Activated CD4-positive, alpha-beta T cell treated with anti-CD3 and anti-CD28 coated beads, Interleukin-2, Interleukin-6, amounts not matched to agents 100 ng/mL and 50 ng/mL, durations not matched to agents 16 hours and 8 hours (primary cell): ENCODE measurements at places on chromosomes 12 and 14.

- no peak for DNase-seq
Observed at GRCh38 chr14:55122440-55122986, 6.5 kb upstream of the LGALS3 start.

DNA sequence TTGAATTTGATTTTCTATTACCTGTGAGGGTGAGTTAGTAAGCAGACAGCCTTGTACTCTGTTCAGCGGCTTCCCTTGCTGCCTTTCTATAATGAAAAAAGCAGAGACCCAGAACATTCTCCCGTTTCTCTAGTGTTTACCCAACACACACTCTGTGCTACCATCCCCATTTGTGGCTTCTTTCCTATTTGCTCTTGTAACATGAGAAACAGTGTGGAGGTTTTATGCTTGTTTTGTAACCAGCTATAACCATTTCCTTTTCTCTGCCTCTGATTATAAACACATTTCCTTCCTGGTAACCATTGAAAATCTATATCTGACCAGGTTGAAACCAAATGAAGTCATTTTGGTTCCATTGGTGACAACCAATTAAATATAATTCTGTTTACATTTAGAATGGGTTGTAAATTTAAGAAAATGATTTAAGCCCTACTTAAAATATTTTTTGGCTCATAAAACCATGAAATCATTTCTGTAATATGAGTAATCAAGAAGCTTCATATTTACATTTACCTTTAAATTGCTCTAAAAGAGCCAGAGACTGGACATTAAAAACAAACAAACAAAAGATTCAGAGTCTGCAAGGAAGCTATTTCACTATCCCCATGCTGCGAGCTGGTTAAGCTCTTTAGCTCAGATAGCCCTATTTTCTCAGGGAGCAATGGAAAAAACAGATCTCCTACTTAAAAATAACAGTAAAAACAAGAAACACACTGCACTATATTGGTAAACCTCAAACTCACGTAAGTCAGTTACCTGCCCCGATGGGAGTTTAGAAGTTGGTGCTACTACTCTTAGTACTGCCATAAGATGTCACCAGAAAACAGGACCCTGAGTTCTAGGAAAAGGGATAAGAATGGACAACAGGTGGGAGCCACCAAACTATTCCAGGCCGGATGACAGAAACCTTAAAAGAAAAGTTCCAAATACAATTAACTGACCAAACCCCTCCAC, 206.5 kb upstream of the EEA1 start:
- DNase-seq: peak; percentile 14

DNA sequence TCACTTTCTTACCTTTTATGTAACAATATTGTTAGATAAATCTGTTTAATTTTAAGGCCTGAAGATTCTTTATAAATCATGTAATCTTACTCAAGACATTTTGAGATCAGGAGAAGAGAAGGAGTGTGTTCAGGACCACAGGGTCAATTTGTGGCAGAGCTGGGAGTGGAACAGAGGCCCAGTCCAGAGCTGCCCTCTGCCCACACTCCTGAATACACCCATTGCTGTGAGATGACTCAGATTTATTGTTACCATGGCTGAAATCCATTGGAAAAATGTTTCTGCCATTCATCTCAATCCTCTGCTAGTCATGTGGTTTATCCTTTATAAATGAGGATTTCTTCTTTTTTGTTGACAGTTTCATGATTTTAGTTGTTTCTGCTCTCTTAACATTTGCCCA, 100.5 kb upstream of the STXBP6 start:
- DNase-seq: no peak

DNA sequence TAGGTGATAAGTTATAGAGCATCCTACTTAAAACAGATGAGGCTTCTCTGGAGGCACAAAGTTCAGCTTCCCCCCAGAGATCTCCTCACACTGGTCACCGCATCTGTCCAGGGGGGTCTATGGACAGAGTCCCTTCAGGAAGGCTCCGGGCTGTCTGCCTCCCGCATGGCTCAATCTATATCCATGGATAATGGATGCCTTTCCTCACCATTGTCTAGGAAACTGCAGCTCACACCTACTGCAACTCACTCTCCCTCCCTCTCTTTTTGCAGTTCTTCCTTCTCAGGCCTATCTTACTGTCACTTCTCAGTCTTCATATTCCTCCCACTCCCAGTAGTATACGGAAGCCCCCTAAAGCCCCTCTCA, 100.6 kb upstream of the BCL2L14 start:
- no peak for DNase-seq

DNA sequence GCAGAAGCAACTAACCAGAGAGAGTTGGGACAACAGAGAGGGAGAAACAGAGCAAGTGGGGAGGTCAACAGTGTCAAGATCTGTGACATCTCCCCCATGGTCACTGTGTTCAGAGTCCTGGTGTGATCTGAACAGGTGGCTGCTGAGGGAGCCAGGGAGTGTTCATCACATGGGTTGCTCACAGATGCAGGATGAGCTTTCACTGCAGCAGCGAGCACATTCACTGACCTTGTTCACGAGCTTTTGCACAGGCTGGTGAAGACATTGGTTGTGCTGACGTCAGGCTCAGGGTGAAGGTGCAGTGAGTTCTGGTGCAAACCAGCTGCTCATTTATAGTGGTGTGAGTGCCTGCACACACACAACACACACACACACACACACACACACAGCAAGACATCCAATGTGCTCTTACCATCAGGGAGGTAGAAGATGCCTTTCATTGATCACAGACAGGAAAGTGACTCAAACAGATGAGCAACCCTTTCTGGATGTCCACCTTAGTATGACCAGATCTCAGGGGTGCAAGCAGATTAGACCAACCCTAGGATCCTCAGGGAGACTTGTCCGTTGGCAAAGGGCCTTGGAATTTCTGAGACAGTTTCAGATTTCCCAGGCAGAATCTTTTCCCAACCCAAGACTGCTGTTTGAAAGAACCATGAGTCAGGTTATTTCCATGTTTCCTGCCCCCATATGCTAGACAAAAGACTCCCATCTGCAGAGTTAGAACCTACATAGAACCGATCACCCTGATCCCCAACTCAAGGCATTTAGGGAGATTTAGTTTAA, 44.3 kb upstream of the OR10AD1 start:
- no peak for DNase-seq

DNA sequence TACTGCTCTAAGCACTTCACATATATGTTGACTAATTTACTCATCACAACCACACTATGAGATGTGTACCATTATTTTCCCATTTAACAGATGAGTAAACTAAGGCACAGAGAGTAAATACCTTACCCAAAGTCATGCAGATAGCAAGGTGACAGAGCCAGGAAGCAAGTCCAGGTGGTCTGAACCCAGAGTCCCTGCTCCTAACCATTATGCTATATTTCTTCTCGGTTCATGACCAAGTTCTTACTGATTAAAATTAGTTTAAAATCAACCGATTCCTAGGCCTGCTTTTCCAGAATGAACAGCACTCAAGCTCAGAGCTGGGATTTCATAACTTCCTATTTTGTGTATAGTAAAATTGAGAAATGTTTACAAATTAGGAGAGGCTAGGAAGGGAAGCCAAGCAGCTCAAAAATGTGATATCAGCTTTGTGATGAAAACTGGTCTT, 85.5 kb upstream of the EGLN3 start:
- no peak for DNase-seq
